ENCODE measurements at places on chromosomes 5 and 9.

DNA sequence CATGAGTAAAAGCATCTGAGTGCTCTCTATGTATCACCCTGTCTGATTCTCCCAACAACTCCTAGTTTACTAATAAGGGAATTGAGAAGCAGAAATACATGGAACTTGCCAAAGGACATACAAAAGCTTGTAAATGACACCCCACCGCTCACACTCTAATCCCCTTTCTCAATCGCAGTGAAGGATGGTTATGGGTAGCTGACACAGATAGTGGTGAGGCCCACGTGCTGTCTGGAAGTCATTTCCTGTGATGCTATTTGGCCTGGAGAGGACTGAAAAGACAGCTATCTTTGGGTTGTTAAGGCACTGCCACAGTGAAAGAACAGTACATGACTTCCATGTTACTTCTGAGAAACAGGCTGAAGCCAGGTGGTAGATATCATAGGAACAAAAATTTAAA lies 117.0 kb downstream of the GLIS3 start:
- DNase-seq: no peak

DNA sequence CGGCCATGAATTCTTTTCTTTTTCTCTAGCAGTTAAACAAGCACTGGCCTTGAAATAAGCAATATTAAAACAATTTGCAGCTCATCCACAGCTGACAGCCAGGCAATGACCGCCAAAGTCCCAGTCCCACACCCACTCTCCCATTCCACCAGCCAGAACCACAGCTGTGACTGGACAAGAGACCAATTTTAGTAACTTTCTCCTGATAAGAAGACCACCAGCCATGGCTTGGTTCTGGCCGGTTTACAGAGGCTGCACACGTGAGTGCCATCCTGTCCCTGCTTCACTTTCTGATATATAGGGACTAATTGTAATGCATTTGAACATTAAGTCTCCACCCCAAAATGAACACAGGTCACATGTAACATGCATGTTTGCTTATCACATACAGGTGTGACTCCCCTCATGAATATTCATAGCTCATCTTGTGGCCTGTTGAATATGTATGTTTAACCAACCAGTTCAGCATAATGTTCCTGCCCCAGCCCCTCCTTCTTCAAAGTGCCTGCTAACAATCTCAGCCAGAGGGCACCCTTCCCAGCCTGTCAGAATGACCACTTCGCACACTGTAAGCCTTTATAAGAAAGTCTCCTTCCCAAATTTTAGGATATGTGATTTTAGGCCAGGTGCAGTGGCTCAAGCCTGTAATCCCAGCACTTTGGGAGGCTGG lies 23.9 kb upstream of the FANCC start:
- no peak for DNase-seq

- peak; percentile 57 for DNase-seq
Observed at GRCh38 chr5:54905942-54906537, 79.4 kb downstream of the ESM1 start.

- no peak for DNase-seq
Observed at GRCh38 chr9:14281136-14281795, 32.7 kb downstream of the NFIB start.

DNA sequence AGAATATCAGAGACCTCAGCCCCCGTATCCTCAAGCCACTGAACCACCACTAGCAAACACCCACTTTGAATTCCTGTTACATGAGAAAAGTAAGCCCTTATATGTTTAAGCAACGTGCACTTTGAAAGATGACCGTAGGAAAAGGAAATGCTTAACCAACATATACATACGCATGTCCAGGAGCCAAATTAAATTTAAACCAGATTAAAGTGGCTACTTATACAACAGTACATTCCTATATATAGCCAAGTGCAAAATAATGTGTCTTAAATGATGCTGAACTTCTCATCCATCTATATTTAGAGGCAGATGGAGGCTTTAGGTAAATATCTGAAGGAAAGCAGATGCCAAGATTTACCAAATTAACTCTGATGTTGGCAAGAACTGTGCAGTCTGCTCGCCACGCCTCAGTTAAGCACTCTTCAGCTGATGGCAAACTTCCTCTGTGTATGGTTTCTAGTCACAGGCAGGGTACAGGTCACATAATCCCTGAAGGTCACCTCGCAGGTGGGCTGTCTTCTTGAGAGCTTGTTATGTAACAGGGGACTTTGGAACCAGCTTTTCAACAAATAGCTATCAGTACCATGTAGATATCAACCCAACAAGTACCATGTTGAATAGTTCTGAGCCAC lies 8.6 kb downstream of the GCNT4 start:
- DNase-seq: no peak
